ENCODE measurements at places on chromosomes 12 and 14.

GRCh38 chr12:66851134-66851533, 172.3 kb upstream of the GRIP1 start:
- no peak for DNase-seq

GRCh38 chr12:26678697-26679660, 154.0 kb downstream of the ITPR2 start:
- DNase-seq, result peak; percentile 28

- no peak for DNase-seq
These were observed 1.5 kb upstream of the STAT6 start for GRCh38 chr12:57112492-57113294.

- DNase-seq, result peak; percentile 95
These were observed 238.6 kb upstream of the DDHD1 start for GRCh38 chr14:53391631-53392285.

DNA sequence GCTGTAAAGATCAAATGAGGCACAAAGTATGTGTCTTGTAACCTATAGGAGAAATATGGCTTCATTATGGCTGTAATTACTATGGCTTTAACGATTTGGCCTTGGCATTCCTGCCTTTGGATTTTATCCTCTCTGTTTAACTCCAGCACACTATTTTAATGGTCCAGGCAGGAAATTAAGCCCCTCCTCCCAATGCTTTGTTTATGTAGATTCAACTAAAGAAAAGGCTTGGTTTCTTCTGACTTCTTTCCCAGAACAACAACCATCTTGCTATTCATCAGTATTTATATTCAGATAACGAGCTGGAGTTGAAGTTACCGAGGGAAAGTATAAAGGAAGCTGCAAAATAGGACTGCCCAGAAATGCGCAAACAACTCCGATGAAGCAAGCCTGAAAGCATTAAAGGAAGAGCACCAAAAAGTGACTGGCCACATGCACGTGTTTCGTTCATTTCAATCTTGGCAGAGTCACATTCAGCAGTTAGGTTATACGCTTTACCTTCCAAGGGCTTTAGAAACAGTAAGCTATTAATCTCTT, 104.6 kb downstream of the NELL2 start:
- no peak for DNase-seq

Data from fibroblast of skin of right quadriceps (primary cell).